CD4-positive, alpha-beta memory T cell (primary cell): ENCODE measurements at places on chromosomes 1 and 21. TPM values are rescaled to one million over a fixed set of nuclear protein-coding genes. Genes with fewer than 3 reads are reported as not detected.

GRCh38 chr1:39788758-39789570, at the start of gene BMP8B:
BMP8B (minus strand) TSS chr1:39788865; CDS start chr1:39788485, 380 bp downstream.
- H3K36me3 ChIP-seq: no peaks in the 10 kb centered on the region
- no peak within 1 kb of the TSS for H3K4me3 ChIP-seq
- no peaks in the 10 kb centered on the region for H3K27me3 ChIP-seq
- H3K4me1 ChIP-seq: peaks cover 7% of the 10 kb centered on the region
- no peak within 1 kb of the TSS for H3K27ac ChIP-seq
- DNase-seq: peak; percentile 42

DNA sequence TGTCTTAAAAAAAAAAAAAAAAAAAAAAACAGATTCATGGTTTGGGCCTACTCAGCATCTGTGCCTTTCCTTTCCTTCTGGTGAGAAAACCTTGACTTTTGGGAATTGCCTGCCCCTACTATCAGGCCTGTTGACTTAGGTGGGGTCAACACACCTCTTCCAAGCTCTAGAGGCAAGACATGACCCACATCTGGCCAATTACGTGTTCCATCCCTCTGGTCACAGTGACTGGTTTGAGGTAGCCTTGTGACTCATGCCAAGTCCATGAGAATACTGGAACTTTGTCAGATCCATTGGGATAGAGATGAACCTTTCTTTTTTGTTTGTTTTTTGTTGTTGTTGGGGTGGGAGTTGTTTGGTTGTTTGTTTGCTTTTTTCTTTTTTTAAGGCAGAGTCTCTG, 37.3 kb upstream of the KHDRBS1 start:
- no peak overlapping the region for H3K27ac ChIP-seq
- no peaks in the 10 kb centered on the region for H3K27me3 ChIP-seq
- DNase-seq: no peak
- peaks cover 9% of the 10 kb centered on the region for H3K4me1 ChIP-seq
- H3K36me3 ChIP-seq: no peaks in the 10 kb centered on the region

- DNase-seq: no peak
- no peak overlapping the region for H3K4me3 ChIP-seq
- no peaks in the 10 kb centered on the region for H3K36me3 ChIP-seq
- H3K27me3 ChIP-seq: no peaks in the 10 kb centered on the region
- H3K4me1 ChIP-seq: no peaks in the 10 kb centered on the region
- H3K27ac ChIP-seq: no peak overlapping the region
Observed at GRCh38 chr21:30990514-30991262, 47.6 kb downstream of the KRTAP19-8 start.

The CD53 gene
- 337 TPM for total RNA-seq

DNA sequence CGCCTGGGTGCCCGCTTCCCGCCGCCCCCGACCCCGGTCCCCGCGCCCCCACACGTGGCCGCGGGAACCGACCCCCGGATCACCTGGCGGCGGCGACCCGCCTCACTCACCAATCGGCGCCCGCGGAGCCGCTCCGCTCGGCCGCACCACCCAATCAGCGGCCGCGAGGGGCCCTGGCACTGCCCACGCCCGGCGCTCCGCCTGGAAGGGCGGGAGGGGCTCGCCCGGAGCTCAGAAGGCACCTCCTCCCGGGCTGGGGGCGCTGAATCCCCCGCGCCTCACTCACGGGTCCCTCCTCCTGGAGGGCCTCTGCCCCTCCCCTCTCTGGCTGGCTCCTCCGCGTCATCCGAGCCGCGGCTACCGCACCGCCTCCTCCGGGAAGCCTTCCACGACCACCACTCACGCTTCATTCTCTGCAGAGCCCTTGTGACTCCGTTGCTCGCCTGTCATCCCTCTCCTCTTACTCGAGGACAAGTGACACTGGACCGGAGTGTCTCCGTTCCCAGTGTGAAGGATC, 374 bp downstream of the SH2D5 start:
- no peaks in the 10 kb centered on the region for H3K36me3 ChIP-seq
- H3K4me3 ChIP-seq: peak overlapping the region; percentile 68
- DNase-seq: peak; percentile 40
- H3K27me3 ChIP-seq: no peaks in the 10 kb centered on the region

GRCh38 chr1:6511561-6512244, 20.2 kb upstream of the PLEKHG5 start:
- H3K27ac ChIP-seq: no peak overlapping the region
- H3K4me1 ChIP-seq: no peaks in the 10 kb centered on the region
- DNase-seq: no peak
- no peaks in the 10 kb centered on the region for H3K36me3 ChIP-seq
- no peaks in the 10 kb centered on the region for H3K27me3 ChIP-seq
- no peak overlapping the region for H3K4me3 ChIP-seq

DNA sequence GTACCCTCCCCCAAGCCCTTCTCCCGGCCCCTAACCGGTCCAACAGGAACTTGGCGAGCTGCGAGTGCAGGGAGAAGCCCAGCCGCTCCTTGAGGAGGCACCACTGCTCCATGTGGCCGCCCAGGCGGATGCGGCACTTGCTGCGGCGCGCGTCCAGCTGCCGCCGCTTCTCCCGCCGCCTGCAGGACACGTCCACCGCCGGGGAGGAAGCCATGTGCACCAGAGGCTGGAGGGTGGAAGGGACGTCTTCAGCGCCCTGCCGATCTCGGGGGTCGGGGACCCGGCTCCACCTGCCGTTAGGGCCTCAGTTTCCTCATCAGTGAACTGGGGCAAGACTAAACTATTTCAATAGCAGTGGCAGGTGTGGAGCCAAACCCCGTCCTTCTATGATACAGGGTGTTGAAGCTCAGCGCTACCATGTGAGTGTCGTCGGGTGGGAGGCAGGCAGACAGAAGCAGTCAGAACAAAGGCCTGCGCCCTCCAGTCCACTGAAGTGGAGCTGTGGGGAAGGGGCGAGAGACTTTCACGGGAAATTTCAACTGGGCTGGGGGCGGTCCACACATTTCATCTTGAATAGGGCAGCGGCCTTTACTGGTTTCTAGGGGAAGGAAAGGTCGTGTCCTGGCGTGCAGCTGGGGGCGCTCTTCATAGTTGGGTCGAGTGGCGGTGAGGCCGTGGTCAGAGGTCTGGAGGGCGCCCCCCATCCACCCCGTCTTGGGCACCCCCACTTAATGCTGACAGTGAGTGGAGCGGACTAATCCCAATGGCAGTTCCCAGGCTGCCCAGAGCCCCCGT, 592 bp downstream of the ZNF692 start:
- H3K27me3 ChIP-seq: no peaks in the 10 kb centered on the region
- no peak for DNase-seq
- no peaks in the 10 kb centered on the region for H3K36me3 ChIP-seq
- peak overlapping the region; percentile 66 for H3K4me3 ChIP-seq

DNA sequence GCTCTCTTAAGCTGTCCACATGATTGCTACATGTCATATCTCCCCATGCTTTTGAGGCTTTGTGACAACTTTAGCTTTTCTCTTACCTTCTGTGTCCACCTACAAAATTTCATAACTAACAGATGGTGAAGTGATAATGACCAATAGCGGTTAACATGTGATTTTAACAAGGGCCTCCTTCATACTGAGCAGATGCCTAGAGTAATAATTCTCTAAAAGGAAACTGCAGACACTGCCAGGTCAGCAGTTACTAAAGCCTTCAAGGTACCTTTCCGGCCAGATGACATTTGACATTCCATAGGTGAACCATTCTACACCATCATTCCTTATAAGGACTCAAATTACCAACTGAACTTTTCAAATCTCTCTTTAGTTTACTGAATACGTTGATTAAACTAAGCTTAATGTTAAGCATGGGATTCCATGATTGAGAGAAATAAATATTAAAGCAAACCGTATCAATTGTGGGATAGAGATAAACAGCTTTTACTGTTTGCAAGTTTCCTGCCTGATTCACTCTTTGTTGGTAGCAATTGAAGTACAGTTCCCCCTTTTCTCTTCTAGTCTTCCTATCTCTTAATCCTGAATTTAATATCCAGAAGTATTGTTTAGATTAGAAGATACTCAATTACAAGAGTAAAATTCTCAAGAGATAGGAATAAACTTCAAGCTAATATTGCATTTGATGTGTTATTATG, 205.1 kb downstream of the PLA2G4A start:
- no peak overlapping the region for H3K4me3 ChIP-seq
- no peaks in the 10 kb centered on the region for H3K27me3 ChIP-seq
- no peak for DNase-seq
- H3K27ac ChIP-seq: no peak overlapping the region

DNA sequence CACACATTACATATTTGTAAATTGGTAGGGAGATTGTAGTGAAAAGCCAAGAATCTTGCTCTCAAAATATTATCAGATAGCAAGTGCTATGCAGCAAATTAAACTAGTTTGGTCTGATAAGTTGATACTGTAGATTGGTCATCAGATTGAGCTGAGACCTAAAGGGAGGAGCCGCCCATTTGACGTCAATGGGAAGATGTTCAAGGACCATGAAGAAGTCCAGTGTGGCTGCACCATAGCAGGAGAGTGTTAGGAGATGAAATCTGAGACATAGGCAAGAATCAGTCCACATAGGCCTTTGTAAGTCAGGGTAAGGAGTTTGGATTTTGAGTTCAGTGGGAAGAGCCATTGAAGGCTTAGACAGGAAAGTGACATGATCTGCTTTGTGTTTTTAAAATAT, 16.3 kb downstream of the ZMPSTE24 start:
- DNase-seq: no peak
- no peak overlapping the region for H3K4me3 ChIP-seq
- peaks cover 38% of the 10 kb centered on the region for H3K36me3 ChIP-seq
- no peaks in the 10 kb centered on the region for H3K27me3 ChIP-seq

The SRGAP2B gene
- total RNA-seq: 26.0 TPM

The ALX3 gene
- not detected for total RNA-seq

DNA sequence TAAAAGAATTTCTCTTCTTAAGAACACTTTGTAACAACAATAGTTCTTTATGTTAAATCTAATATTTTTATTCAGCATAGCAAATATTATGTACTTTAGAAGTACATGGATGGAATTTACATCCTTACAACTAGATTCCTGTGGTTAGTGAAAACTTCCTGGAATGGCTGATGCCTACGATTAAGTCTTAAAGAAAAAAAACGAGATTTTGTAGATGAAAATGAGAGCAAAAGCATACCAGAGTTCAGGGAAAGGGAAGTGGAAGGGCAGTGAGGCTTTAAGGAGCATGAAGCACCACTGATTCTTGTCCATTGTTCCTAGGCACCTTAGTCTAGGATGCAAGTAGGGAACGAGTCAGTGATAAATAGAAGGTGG, 26.7 kb downstream of the CFH start:
- DNase-seq: no peak
- no peaks in the 10 kb centered on the region for H3K27me3 ChIP-seq
- no peaks in the 10 kb centered on the region for H3K4me1 ChIP-seq
- H3K4me3 ChIP-seq: no peak overlapping the region
- H3K36me3 ChIP-seq: no peaks in the 10 kb centered on the region

GRCh38 chr1:111212634-111213335, 12.3 kb upstream of the DENND2D start:
- H3K4me3 ChIP-seq: no peak overlapping the region
- H3K36me3 ChIP-seq: no peaks in the 10 kb centered on the region
- H3K27me3 ChIP-seq: no peaks in the 10 kb centered on the region
- peaks cover 62% of the 10 kb centered on the region for H3K4me1 ChIP-seq
- no peak for DNase-seq

DNA sequence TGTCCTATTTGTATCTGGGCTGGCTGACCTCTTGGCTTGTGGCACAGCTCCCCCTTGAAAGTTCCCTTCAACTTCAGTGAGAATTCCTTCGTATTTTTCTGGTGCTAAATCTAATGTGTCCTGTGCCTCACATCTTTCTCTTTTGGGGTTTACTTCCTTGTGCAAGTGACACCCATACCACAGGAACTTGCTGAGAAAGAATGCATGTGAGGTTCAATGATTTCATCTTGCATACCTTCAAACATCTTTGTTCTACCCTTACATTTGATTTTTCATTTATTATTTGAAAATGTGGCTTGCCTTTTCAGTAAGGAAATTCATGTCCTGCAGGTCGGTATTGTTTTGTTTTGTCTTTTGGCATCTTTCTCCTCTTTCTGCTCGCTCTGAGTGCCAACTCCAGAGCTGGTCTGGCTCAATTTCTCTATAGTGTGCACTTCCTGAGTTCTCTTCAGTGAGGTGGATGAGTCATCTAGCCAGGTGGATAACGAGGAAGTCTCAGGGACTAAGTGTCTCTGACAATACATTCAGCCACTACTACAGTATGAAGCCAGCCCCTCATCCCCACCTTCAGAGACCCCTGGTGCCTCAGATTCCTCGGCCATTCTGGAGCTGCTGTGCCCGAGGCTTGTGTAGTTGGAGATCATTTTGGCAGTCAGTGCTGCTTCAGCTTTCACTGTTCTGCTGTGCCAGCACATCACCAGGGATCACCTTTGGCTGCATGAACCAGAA, 59.5 kb downstream of the RIPK4 start:
- H3K36me3 ChIP-seq: no peaks in the 10 kb centered on the region
- no peak overlapping the region for H3K27ac ChIP-seq
- no peaks in the 10 kb centered on the region for H3K4me1 ChIP-seq
- H3K27me3 ChIP-seq: no peaks in the 10 kb centered on the region
- H3K4me3 ChIP-seq: no peak overlapping the region

- no peaks in the 10 kb centered on the region for H3K4me1 ChIP-seq
- no peaks in the 10 kb centered on the region for H3K36me3 ChIP-seq
- DNase-seq: no peak
- peaks cover 4% of the 10 kb centered on the region for H3K27me3 ChIP-seq
- no peak overlapping the region for H3K27ac ChIP-seq
- H3K4me3 ChIP-seq: no peak overlapping the region
Observed at GRCh38 chr1:10973552-10973951, 38.9 kb upstream of the TARDBP start.

DNA sequence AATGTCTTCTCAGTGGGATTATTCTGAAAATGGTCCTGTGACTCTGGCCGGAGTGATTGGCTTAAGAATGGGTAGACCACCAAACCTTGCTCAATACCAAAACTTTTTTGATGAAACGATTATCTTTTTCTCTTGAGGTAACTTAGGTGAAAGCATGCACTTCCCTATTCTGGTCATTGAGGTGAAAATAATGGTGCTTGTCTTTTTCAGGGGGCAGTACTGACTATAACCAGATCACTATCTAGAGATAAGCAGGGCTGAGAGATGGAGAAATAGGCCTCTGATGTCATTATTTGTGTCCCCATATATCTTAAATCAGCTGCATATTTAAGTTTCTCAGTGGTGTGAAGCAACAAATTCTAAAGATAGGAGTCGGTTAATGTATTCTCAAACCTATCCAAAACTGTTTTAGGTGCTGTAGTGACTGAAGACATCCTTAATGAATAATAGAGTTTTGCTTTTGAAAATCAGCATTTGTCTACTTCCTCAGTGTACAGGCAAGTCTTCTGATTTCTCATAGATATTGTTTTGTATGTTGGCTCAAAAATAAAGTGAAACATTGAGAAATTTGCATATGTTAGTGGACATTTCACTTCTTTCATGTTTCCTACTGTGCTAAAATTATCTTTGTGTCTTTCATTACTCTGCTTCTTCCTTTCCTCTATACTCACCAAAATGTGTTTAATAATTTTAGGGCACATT, 735.3 kb upstream of the ADGRL4 start:
- no peak overlapping the region for H3K27ac ChIP-seq
- H3K4me3 ChIP-seq: no peak overlapping the region
- no peak for DNase-seq
- H3K27me3 ChIP-seq: no peaks in the 10 kb centered on the region

DNA sequence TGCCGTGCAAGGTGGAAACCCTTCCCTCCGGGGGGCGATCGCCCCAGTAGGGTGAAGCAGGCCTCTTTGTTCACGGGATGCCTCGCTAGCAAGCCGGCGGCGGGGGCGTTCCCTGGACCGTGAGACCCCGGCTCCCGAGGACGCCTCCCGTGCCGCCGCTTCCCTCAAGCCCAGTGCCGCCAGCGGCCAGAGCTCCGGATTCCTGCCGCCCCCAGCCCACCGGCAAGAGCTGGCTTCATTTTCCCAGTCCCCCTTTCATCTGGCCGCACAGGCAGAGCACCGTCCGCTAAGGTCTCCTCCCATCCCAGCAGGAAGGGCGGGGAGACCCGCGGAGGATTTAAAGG, 16.3 kb downstream of the IER5 start:
- H3K36me3 ChIP-seq: no peaks in the 10 kb centered on the region
- DNase-seq: peak; percentile 58
- peaks cover 62% of the 10 kb centered on the region for H3K4me1 ChIP-seq
- H3K27ac ChIP-seq: peak overlapping the region; percentile 79
